Stimulated activated CD8-positive, alpha-beta memory T cell treated with anti-CD3 and anti-CD28 coated beads, Interleukin-4, amount 100 ng/mL, for 1 hour (primary cell): ENCODE measurements at places on chromosomes 3 and 15.

DNA sequence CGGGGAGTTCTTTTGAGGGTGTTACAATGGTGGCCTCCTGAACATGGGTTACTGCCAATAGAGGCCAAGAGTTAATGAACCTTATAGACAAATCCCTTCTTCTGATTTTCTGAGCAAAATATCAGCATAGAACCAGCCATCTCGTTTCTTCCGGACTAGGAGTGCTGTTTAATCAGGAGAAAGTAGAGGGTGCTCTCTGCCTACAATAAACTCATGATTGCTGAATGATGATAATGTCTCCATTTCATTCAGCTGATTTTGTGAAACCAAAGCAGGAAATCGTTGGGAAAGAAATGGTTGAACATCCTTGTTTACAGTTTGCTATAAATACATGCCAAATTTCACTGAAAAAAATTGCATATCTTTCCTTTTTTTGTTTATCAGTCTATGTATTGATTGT lies 142.8 kb upstream of the PLSCR5 start:
- no peak for DNase-seq

GRCh38 chr3:172351895-172352466 lies 96.3 kb downstream of the GHSR start:
- DNase-seq, result no peak

DNA sequence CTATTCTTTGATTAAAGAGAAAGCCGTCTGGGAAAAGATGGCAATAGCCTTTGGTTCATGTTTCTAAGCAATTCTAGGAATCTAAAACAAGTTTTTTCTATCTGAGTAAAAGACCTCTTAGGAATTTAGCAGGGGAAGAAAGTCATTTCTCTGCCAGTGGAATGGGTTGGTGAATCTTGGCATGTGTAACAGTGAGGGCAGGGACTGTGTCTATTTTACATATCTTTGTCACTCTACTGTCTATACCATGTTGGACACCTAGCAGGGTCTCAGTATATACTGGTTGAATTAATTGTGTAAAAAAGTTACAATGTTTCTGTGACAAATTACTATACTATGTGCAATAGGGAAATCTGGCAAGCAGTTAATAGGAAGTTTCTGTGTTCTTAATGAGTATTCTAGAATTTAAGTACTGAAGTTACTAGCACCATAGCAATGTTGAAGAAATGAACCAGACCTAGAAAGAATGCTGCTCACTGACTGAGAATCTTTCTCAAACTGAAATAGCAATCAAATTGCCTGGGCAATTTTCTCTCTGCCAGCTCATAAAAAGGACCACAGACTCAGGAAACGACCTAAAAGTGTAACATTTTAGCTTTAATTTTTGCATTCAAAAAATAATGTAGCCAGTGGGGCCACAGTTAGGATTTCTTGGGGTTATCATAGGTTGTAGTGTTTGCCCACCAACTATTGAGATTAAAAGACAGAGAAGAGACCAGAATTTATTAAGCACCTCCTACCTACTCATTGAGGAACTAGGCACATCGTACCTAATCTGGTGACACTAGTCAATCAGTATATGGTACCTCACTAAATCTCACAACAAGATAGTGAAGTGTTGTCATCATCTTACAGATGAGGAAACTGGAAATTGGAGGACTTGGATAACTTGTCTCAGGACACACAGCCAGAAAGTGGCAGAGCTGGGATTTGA lies 56.2 kb upstream of the LEKR1 start:
- no peak for DNase-seq

GRCh38 chr15:38709196-38709595 lies 144.6 kb upstream of the RASGRP1 start:
- DNase-seq, result no peak

DNA sequence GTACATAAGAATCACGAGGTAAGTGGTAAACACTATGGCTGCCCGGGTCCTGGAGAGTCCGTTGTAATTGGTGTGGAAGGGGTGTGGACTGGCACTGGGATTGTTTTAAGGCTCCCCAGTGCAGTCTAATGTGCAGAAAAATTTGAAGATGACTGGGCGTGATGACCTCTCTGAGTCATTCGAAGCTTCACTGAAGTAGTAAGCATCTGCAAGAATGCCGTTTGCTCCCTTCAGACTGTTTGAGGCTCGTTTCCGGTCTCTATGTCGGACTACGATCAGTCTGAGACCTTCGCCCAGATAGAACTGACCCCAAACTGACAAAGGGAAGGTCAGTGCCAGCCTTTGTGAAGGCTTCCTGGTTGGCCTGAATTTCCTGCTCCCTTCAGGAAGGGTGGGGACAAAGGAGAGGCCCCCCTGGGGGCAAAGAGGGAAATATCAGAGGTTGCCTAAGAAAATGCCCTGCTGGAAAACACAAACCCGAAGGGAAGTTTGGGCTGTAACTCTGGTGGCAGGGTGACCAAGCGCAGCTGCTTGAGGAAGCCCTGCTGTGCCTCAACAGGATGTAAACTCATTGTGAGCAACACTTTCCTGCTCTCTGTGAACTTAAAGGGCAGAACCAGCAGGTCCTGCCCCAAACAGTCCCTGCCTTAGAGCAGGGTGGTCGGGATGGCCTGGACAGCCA lies 34.6 kb downstream of the BTD start:
- no peak for DNase-seq

DNA sequence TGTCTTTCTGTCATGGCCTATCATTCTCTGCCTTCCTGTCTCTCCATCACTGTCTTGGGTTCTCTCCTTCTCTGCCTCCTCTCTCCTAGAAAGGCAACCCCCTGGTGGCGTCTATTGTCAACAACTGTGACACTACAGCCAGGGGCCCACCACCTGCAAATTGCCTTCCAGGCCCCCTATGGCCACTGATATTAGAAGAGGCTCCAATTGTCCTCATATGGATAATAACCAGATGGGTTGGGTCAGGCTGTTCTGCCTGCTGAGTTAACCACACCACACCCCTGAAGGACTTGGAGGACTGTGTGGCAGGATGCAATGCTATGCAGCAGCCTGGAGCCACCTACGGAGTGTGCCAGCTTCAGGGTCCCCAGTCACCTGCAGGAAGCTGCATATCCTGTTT lies 665.0 kb downstream of the NTRK3 start:
- DNase-seq, result no peak

DNA sequence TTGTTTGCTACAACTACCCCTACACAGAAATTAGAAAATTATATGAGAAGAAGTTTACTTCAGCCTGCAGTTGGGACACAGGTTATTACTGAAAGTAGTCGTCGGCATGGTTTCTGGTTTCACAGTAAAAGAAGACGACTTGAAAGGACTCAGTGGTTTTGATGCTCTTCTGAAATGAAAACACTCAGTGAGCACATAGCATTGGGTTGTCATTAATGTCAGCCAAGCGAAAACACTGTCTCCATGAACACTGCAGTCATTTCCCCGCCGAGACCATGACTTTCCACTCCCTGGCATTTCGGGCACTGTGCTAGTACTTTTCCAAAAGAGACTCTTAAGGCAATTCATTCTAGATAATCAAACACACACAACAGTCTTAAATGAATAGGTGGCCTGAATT lies 69.2 kb upstream of the ICE2 start:
- DNase-seq, result no peak

DNA sequence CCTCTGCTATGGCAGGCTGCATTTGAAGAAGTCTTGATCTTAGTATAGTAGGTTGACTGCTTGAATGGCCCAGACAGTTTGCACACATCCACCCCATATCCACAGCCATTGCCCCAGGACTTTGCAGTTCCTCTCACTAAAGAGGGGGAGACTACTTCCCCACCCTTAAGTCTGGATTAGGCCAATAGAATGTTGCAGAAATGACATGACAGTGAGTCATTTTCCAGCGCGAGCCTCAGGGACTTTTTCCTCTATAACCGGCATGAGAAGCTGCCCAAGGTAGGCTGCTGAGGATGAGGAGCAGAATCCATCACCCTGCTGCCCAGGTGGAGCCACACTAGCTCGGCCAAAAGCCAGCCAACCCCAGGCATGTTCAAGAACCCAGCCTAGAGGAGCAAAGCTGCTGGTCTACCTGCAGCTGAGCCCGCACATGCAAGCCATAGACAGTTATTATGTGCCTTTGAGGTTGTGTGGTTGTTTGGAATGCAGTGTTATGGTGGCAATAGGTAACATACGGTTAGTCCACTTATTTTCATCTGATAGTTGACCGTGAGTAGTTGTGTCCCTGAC lies 113.9 kb downstream of the TLE3 start:
- DNase-seq, result no peak

DNA sequence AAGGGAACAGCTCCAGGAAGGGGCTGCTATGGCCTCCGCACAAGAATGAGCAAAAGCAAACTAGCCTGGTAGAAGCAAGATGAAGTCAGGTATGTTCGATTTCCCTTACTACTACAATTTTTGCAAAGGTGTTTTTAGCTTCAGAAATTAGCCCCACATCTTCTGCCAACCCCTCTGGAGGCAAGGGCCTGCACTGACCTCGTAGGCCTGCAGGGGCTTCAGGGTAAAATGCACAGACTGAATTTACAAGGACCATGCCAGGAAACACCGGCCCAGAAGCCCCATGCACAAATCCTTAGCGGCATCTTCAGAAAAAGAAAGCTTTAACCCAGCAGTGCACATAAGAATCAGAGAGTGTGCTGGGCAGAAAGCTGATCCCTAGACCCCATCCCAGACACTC lies 53.0 kb downstream of the SLC6A1 start:
- no peak for DNase-seq

DNA sequence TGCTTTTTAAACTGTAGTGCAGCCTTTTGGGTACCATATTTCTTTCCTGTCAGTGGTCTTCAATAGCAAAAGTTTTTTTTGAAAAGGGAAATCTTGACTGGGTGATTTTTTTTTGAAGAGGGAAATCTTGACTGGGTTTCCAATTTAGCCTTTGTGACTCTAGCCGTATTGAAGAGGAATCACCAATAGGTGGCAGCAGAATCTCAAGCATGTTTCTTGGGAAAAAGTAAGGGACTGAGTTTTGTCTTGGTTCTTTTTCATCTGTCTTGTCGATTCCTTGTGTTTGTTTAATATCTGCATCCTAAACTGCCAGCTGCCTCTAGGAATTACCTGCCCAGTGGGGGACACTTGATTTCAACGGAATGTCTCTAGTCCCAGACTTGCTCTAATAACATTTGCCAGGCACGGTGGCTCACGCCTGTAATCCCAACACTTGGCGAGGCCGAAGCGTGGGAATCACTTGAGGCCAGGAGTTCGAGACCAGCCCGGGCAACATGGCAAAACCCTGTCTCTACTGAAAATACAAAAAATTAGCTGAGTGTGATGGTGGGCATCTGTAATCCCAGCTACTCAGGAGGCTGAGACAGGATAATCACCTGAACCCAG lies 89.2 kb downstream of the RBPMS2 start:
- no peak for DNase-seq

- DNase-seq, result no peak
Observed at GRCh38 chr3:172100482-172100881, 61.1 kb downstream of the FNDC3B start.

GRCh38 chr15:85826756-85827515 lies 32.2 kb upstream of the KLHL25 start:
- DNase-seq, result no peak

GRCh38 chr3:190016966-190017365 lies 103.7 kb downstream of the P3H2 start:
- no peak for DNase-seq

DNA sequence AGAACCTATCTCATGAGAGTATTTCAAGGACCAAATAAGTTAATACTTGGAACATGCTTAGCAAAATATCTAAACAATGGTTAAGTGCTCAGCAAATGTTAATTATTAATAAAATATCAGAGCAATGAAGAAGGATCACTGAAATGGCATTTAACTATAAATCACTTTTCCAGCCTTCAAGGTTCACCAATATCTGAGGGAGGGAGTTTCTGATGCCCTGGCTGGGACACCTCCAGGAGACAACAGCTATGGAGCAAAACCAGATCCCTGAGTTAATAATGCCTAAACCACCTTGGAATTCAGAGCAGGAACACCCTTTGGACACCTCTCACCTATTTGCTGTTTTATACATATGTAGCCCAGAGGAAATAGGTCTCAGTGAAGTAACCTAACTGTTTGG lies 6.4 kb upstream of the FAM174B start:
- DNase-seq, result no peak

- no peak for DNase-seq
Observed at GRCh38 chr15:75577401-75578172, 1.5 kb downstream of the PTPN9 start.

- DNase-seq, result no peak
Observed at GRCh38 chr3:51819709-51820406, 40.8 kb upstream of the IQCF6 start.

DNA sequence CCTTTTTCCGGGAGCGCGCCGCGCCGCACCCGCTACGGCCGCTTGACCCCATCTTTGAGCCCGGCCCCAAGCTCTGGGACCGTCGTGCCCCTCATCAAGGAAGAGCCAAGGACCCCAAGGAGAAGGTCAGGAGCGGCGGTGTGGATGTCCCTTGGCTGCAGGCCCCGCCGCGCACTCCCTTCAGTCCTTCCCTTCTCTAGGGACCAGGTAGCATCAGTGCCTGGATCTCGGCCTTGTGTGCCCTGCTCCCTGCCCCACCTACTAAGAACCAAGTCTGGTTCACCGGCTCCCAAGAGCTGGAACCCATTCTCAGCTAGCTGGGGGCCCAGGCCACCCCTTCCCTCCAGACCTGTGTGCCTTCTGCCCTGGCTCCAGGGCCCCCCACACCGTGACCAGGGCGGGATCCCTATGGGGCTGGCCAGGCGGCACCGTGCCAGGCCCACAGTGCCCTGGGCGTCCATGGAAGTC lies 69.3 kb upstream of the CGNL1 start:
- DNase-seq, result no peak

GRCh38 chr3:188205992-188206416 lies 52.0 kb downstream of the LPP start:
- DNase-seq, result no peak

GRCh38 chr3:138234401-138235179 lies 47.5 kb downstream of the ARMC8 start:
- no peak for DNase-seq

DNA sequence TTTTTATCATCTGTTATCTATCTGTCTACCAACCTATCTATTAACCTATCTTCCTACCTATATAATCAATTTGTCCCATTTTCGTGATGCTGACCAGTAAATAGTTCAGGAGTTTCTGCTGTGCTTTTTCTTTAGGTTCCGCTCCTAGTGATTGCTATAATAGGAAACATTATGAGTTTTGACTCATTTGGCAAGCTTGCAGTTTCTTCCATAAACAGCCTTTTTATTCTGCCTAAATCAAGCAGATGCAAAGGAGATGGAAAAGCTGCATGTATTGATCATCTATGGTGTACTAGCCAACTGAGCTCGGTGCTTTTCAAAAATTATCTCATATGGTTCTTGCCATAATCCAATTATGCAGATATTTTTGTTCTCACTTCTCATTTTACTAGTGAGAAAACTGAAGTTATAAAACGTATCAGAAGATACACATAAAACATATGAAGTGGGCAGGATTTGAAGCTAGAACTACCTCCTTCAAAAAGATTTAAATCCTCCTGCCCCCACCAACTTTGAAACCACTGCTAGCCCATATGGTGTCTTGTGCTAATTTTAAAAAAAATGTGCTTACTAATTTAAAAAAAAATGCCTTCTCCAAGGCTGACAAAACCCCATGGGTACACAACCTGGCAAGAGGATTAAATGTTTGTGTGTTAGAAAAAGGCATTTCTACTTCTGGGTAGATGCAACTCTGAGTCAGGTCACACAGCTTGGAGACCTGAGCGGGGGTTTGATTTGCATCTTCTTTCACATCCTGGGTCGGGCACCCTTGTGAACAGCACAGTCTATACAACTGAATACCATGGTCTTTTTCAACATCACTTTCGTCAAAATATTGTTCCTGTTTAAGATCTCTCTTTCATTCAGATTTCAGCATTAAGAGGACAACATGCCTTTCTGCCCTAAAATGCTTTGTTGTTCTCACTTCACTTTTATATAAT lies 267.0 kb downstream of the CHL1 start:
- no peak for DNase-seq

GRCh38 chr15:81908111-81908510 lies 137.7 kb downstream of the MEX3B start:
- no peak for DNase-seq

GRCh38 chr15:78365917-78366316 lies 25.8 kb downstream of the CRABP1 start:
- DNase-seq, result no peak
